ENCODE measurements at places on chromosomes 5 and 9. TPM values are rescaled to one million over a fixed set of nuclear protein-coding genes. Genes with fewer than 3 reads are reported as not detected.

DNA sequence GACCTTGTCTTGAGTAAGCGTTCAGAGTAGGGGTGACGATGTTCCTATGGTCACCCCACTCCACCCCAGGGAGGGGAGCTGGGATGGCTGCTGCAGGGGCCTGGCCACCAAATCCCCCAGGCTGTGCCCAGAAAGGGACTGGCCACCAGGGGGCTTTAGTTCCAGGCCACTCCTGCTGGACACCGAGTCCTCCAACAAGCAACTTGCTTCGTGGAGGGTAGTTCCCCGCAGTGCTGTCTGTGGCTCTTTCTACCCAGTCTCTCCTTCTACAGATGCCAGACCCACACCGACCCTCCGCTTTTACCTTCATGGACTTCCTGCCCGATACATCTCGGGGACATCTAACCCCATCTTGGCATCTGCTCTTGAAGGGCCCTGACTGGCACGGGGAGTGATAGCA lies 35.7 kb upstream of the GABRP start:
- DNase-seq, result peak; percentile 47

Gene ZNF608
- 5.3 TPM for polyA plus RNA-seq

Gene AHRR
- polyA plus RNA-seq, result 0.11 TPM

DNA sequence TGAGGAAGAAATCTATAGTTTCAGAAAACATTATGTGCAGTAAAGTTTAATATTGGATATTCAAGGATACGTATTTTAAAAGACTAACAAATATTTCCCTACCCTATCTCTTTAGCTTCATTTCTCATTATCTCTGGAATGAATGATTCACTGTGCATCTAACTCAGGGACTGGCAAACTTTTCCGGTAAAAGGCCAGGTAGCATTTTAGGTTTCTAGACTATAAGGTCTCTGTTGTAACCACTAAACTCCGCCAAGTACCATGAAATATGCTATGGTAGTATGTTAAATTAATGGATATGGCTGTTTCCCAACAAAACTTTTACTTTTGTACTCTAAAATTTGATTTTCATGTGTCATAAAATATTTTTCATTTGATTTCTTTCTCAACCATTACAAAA lies 13.2 kb downstream of the FEM1C start:
- DNase-seq, result no peak

Gene PLAC8L1
- not detected for polyA plus RNA-seq

DNA sequence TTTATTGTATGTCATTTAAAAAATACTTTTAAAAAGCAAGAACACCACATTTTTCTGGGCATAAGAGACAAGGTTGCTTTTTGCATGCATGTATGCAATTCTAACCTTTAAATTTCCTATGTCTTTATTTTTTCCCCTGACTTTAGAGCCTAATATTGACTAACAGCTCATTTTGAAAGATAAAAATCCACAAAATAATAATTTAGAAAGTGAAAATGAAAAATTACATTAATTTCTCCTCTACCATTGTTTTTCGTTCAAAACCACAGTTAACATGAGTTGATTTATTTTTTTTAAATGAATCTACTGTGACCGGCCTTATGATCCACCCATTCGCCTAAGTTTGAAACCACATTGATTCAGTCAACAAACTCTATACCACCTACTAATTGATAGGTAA lies 137.5 kb upstream of the CDKN2B start:
- DNase-seq, result no peak

Gene SNCB
- polyA plus RNA-seq, result not detected

GRCh38 chr9:110520120-110520701 lies 59.3 kb downstream of the SVEP1 start:
- no peak for DNase-seq

DNA sequence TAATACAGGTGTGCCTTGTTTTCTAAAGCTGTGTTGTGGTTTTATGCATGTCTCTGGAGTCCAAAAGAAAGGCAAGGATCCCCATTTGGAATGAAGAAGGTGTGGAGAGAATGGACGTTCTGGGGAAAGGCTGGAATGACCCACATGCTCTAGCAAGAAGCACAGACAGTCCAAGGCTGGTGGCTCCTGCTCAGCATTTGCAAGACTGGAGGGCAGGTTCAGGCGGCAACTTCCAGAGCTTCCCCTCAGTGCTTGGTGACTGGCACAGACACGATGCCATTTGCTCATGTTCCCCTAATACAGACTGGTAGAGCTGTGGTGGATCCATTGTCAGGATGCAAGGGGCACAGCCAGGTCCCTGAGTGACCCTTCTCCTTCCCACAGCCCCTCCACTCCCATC lies 8.2 kb downstream of the SLC22A4 start:
- DNase-seq, result no peak

Gene IL5
- not detected for polyA plus RNA-seq

GRCh38 chr9:107249131-107249533 lies 33.9 kb upstream of the RAD23B start:
- no peak for DNase-seq

Gene QSOX2
- 4.3 TPM for polyA plus RNA-seq

DNA sequence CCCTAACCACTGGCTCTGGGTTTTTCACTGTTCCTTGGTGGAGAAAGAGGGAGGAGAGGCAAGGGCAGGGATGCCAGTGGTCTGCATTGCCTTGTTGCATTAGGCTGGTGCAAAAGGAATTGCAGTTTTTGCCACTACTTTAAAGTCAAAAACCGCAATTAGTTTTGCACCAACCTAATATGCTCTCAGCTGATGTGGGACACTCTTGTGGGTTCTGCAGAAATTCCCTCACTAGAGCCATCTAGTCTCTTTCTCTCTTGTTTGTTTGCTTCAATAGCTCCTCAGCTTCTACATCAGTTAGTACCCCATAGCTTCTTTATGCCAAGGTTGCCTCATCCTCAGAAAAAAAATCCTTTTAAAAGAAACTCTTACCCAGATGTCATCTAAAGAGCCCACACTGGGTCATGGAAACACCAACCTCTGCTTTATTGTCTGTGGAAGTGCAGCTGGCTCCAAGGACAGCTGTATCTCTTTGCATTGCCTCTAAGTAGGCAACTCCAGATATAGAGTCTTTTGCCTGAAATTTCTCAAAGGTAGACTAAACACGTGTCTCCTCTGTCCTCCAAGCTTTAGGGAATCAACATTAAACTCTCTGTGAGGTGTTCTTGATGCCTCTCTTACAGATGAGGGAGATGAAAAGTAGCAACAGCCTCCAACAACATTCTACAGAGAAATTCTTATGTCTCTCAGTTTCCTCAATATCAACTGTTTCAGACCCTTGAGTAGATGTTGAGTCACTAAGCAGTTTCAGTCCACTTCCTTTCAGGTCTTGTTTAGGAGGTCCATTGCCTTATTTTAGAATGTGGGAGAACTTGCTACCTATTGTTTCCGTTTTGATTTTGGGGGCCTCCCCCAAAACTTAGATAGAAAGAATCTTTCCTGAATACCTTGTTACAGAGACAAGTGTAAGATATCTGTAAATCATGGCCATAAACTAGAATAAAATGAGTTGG lies 84.9 kb upstream of the MEF2C start:
- no peak for DNase-seq

- DNase-seq, result no peak
These were observed 132.4 kb upstream of the EPB41L4A start for GRCh38 chr5:112551419-112552032.

DNA sequence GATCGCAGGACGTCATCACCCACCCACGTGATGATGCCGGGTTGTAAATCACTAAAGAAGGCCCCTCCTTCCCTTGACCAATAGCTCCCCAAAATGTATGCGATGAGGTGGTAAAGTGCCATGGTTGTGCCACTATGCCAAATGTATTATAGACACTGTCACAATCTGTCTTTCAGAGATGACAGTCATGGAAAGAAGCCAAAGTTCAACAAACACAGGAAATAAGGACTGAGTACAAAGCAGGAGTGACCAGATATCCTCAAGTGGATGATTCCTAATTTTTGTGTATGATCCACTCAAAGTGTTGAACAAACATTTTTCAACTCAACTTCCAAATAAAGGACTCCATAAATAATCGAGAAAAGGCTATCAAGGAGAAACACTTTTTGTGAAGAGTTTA lies 12.5 kb downstream of the GLIS3 start:
- DNase-seq, result no peak

Gene F12
- 0.29 TPM for polyA plus RNA-seq

- no peak for DNase-seq
These were observed 1.5 kb downstream of the ZCCHC7 start for GRCh38 chr9:37121881-37122280.

Gene NPDC1
- polyA plus RNA-seq, result 38.4 TPM

DNA sequence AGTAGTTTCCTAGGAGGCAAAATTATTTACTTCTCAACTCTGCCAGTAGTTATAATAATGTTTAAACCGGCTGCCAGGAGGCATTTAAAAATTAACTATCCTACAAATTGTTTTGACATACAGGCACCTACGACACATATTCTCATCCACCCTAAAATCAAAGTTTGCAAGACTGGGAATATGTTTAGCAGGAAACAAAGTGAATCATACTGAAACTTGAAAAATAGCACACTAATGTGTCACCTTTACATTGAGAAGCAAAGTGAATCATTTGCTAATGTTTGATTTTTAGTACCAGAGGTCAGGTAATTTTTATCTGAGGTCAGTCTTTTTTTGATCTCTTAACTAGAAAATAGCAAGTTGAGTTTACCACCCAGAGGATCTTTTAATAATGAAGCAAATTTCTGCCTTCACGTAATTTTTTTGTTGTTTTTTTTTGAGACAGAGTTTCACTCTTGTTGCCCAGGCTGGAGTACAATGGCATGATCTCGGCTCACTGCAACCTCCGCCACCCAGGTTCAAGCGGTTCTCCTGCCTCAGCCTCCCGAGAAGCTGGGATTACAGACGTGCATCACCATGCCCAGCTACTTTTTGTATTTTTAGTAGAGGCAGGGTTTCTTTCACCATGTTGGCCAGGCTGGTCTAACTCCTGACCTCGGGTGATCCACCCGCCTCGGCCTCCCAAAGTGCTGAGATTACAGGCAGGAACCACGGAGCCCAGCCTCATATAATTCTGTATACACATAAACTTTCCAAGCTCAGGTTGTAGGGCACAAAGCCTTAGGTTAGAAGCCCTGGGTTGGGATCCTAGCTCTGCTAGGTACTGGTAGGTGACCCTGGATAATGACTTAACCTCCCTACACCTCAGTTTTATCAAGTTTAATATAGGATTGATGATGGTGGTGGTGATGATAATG lies 124.3 kb downstream of the UGCG start:
- no peak for DNase-seq

Gene AFAP1L1
- polyA plus RNA-seq, result 49.5 TPM

GRCh38 chr5:55407059-55407684 lies 99.4 kb downstream of the MTREX start:
- DNase-seq, result no peak

DNA sequence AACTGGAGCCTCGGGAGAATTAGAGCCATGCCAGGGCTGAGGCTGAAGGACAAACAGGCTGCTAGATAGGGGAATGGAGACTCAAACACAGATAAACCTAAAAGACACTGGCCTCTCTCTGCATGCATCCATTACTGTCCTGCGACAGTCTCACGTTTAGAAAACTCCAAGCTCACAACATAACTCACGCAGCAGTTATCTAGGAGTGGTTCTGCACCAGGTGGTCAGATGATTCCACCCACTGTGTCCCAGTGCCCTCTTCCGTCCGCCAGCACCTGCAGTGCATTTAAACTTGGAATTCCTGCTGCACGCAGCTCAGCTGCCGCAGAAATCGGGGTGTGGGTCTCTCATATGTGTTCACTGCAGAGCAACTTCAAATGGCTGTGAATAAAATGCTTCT lies 272.6 kb upstream of the IRX2 start:
- no peak for DNase-seq

DNA sequence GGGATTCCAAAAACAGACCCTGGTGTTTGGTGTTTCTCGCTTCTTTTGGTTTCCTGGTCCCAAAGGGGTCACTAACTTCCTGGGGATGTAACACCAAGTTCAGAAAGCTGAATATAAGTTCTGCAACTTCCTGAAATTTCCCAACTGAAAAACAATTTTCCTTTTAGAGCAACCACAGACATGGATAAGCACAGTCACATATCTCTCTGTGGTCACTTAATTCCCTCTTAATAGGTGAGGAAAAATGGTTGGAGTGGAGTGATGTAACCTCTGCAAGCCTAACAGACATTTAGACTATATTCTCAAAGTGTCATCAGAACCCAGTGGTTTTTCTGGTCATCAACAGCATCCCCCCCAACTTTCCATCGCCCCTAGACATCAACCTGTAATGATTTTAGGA lies 135.3 kb downstream of the PRELID2 start:
- DNase-seq, result no peak

DNA sequence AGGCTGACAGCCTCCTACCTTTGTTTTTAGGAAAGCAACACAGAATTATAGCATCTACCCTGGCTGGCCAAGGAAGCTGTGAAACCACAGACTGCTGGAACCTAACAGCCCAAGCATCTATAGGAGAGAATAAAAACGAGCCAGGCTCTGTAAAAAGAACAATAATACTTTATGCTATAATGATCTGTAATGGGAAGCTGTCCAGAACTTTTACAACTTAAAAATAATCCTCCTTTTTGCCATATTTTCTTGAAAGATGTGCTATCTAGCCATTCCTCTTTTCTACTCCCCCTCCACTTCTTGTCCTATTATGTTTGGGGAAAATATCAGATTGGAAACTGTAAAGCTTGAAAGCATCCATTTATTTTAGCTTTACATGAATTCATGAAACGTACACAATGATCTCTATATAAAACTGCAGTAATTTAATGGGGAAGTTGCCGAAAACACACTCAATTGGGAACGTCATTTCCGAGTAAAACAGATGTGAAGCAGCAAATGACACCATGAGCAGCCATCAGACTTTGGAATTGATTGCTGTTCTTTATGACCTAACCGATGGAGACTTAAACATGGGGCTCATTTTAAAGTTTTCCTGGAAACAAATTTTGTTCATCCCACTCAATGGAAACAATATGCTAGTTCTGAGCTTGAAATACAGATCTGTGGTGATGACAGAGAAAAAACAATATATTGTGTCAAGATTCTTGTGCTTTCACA lies 450.3 kb upstream of the CLINT1 start:
- DNase-seq, result no peak

DNA sequence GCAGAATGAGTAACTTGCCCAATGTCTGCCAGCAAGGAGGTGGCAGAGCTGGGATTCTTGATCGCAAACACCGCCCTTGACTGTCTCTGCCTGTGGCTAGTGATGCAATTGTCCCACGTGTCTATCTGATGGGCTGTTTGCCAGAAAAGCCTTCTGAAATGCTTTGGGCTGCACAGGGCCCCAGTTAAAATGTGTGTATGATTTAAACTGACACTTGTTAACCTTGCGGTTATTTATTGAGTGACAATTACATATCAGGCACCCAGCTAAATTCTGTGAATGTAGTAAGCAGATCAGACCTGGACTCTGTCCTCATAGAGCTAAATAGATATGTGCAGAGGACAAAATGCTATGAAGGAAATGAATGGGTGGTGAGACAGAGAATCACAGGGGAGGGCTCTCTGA lies 11.6 kb upstream of the IL12B start:
- peak; percentile 64 for DNase-seq

- no peak for DNase-seq
These were observed 6.6 kb downstream of the BARX1 start for GRCh38 chr9:93948441-93949072.

DNA sequence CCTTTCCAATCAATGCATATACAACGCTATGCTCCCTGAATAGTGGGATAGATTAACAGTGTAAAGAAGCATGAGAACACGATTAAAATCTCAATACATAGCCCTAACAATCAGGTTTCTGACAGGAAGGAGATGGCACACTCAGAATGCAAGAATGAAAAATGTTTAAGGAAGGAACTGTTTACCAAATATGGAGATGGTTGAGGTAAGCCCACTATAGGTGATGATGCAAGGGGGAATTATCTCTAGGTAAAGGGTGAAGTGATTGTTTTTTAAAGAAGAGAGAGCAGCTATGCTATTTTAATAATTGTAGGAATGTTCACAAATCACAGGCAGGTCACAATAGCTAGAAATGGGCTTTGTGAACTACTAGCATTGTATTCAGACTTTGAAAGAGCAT lies 302.4 kb downstream of the CHSY3 start:
- DNase-seq, result no peak
